ENCODE measurements at places on chromosomes 7 and 10.
A peak's percentile ranks its signal among the peaks of the same experiment; 100 is the strongest.

GRCh38 chr7:46750321-46750865 lies 829.3 kb upstream of the IGFBP3 start:
- no peak for DNase-seq

DNA sequence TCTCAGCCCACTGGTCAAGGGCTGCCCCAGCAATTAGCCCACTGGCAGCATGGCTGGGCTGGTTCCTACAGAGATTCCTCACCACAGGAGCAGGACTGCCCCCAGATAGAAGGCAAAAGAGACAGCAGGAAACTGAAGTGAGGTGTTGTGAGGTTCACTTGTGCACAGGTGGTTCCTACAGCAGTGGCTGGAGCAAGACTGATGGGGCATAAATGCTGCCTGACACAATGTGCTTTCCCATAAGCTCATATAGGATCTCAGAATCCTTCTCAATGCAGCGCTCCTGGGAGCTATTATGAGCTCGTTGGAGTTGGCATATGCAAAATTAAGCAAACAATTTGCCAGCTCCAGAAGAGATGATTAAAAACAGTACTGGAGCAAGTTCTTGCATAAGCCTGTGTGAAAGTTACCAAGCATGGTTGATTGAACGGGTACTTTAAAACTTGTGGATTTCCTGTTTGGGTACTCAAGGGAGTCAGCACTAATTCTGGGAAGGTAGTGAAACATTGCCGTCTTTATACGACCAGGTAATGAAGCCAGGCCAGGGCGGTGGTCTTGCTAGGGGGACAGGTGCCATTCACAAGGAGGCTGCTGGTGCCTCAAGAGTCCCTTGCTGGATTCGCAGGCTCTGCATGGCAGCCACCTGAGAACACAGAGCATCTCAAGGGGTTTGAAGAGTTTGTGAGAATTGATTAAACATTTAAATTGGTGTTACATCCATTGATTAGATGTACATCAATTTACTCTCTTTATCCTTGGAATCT lies 20.3 kb upstream of the PRKCQ start:
- DNase-seq: no peak

DNA sequence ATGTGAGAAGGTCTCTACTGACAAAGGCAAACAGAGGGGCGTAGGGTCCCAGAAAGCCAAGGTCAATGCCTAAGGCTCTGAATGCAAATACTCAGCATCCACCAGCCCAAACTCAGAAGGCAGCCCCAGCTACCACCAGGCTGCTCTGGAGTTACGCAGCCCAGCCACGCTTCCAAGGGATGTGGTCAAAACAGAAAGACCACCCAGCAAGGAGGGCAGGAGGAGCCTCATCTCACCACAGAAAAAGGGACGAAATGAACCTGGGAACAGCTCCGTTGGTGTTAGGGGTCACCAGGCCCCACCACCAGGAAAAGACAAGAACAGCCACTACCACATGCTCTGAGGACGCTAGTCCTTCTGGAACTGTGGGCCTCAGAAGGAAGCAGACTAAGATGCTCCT lies 65.1 kb downstream of the CTBP2 start:
- DNase-seq: no peak

- no peak for DNase-seq
Measured at GRCh38 chr7:123148813-123149212, 51.0 kb downstream of the SLC13A1 start.

GRCh38 chr10:655184-655583 lies 34.3 kb downstream of the DIP2C start:
- peak; percentile 66 for DNase-seq

GRCh38 chr10:43852149-43852548 lies 203.5 kb upstream of the ZNF32 start:
- no peak for DNase-seq

- DNase-seq: peak; percentile 53
Measured at GRCh38 chr10:97498841-97499560, at the start of gene UBTD1. TSS of gene UBTD1 (plus strand) at chr10:97498924. CDS start at chr10:97499204, 280 bp downstream.

DNA sequence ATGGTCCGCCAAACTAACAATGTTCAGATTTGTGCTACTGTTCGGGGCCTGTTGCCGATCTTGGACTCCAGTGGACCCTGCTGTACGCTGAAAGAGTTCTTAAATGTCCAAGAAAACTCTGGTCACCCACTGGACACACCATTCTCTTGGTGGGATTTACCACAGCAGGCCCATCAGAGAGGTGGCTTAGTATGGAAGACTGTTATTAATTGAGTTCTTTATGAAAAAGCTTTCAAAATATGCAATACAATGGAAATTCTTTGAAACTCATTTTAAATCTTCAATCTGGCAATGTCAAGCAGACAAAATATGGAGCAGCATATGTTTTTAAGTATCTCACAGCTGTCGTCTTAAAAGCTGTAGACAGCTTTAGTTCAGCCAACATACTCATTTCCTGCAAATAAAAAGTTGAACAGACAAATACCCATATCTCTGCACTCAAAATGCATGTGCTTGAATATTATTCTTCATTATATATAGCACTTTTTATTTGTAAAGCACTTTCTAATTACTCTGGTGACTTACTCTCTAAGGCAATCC lies 37.4 kb upstream of the GRM8 start:
- no peak for DNase-seq

GRCh38 chr7:36119005-36119706 lies 33.9 kb upstream of the EEPD1 start:
- no peak for DNase-seq

DNA sequence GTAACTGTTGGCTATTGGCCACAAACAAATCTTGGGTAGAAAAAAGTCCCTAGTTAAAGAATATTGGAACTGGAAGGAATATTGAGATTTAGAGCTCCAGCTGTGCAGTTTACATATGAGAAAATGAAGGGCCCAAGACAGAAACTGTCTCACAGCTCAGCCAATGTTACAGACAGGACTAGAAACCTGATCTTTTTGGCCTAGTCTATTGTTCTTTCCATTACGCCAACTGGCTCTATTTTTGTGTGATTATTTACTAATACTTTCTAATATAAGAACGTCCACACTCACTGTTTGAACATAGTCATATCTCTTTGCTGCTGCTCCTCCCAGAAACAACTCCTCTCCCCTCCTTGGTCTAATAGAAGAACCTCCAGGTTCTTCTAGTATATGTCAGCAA lies 1.2 kb downstream of the WEE2 start:
- DNase-seq: no peak

GRCh38 chr10:13110908-13111307 lies 10.9 kb downstream of the OPTN start:
- DNase-seq: no peak

DNA sequence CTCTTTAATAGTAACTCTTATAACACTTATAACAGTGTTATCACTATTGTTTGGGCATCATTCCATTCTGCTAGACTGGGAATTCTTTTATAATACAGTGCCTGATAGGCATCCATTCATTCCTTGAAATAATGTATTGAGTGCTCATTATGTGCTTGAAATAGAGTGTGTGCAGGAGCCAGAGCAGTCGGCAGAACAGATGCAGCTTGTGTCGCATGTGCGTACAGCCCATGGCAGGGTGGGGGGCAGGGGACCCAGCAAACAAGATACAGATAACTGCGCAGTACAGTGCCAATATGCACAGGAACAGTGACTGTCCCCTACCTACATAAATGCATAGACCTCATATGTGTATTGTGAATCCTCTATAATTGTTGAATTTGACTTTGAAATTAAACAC lies 99.3 kb downstream of the KAT6B start:
- no peak for DNase-seq

DNA sequence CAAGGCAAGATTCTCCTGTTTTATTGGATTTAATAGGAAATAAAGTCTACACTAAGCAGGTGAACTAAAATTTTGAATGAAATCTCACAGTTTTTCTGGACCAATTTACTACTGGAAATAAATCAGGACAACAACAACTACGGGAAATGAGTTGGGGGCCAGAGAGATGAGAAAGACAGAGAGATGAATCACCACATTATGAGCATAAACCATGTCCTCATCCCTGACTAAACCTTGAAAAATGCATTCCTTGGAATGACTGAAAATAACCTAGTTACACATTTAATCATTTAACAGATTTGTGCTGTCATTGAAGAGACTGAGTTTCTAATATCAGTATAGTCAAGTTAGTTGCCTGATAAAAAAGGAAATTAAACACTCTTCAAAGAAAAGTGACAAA lies 608.4 kb upstream of the KCND2 start:
- no peak for DNase-seq

DNA sequence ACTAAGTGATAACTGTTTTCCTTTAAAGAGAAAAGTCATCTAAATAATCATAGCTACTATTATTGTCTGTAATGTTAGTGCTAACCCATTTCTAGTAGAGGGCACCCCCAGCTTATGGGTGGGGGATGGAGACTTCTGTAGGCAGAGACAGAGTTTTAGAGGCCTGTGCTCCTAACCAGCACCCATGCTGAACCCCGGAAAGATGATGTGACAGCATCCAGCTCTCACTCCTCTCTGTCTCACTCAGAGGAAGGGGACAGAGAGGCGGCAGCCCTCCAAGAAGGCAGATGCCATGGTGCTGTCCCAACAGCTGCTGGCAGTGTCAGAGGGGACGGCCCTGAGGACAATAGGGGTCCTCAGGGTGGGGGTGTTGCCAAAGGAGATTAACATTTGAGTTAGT lies 74.4 kb upstream of the PRLHR start:
- no peak for DNase-seq

DNA sequence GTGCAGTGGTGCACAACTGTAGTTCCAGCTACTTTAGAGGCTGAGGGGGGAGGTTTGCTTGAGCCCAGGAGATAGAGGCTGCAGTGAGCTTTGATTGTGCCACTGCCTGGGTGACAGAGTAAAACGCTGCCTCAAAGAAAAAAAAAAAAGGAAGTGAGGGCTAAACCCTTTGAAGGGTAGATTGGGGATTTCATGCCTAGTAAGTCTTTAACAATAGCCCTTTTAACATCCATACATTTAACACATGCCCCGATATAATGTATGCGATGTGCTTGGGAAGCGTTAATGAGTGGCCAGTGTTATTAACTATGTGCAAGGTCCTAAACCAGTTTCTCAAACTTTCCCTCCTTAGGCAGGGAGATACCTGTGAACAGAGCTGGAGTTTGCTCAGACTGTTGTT lies 229.2 kb upstream of the HPS1 start:
- DNase-seq: no peak

- no peak for DNase-seq
Measured at GRCh38 chr10:29026802-29027580, 261.9 kb upstream of the LYZL1 start.

- no peak for DNase-seq
Measured at GRCh38 chr7:24718977-24719491, 38.2 kb downstream of the GSDME start.

DNA sequence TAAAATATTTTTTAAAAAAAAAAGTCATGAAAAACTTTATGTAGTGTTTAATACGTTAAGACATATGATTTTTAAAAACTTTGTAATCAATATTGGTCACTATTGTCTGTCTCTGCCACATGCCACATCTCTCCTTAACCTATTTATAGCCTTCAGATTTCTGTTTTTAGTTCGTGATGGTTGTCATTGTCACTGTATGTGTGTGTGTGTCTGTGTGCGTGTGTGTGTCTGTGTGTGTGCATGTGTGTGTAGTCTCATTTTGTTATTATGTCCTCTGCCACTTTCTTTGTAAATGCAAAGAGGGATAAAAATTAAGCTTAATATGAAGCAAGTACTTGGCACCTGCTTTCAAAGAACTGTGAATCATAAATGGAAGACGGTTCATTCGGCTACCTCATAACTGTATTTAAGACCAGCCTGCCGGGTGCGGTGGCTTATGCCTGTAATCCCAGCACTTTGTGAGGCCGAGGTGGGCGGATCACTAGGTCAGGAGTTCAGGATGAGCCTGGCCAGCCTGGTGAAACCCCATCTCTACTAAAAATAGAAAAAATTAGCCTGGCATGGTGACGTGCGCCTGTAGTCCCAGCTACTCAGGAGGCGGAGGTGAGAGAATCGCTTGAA lies 354.0 kb downstream of the ARL4A start:
- no peak for DNase-seq

GRCh38 chr10:52215745-52216361 lies 98.2 kb upstream of the DKK1 start:
- DNase-seq: peak; percentile 50

DNA sequence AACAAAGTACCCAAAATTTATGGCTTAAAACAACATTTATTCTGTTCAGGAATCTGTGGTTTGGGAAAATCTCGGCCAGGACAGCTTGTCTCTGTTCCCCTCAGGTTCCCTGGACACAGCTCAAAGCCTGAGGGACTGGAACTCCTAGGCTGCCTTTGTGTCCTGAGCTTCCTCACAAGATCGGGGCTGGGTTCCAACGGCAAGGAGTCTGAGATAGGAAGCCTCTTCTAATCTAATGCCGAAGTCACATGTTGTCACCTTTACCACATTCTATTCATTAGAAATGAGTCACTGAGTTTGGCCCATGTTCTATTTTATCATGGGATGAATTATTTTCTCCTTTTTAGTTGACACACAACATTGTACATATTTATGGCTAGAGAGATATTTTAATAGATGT lies 80.5 kb downstream of the ANKRD26 start:
- no peak for DNase-seq

DNA sequence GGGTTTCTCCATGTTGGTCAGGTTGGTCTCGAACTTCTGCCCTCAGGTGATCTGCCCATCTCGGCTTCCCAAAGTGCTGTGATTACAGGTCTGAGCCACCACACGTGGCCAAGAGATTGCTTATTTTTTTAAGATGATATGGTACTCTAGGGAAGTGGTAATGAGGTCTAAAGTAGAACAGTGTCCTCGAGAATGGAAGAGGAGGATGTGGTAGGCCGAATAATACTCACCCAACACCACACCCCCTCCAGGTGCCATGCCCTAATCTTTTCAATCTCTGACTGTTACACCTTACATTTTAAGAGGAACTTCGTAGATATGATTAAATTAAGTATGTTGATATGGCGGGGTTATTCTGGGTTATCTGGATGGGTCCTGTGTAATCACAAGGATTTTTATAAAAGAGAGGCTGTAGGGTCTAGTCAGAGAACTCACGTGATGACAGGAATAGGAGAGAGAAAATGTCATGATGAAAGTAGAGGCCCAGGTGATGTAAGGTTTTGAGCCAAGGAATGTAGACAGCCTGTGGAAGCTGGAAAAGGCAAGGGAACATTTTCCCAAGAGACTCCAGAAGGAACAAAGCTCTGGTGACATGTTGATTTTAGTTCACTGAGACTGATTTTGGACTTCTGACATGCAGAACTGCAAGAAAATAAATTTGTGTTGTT lies 29.5 kb downstream of the CDK13 start:
- DNase-seq: no peak

GRCh38 chr7:51351661-51352060 lies 35.1 kb upstream of the COBL start:
- DNase-seq: no peak

GRCh38 chr10:73774637-73775036 lies 7.2 kb upstream of the CHCHD1 start:
- no peak for DNase-seq

GRCh38 chr10:96153070-96153469 lies 23.0 kb downstream of the ZNF518A start:
- DNase-seq: no peak

DNA sequence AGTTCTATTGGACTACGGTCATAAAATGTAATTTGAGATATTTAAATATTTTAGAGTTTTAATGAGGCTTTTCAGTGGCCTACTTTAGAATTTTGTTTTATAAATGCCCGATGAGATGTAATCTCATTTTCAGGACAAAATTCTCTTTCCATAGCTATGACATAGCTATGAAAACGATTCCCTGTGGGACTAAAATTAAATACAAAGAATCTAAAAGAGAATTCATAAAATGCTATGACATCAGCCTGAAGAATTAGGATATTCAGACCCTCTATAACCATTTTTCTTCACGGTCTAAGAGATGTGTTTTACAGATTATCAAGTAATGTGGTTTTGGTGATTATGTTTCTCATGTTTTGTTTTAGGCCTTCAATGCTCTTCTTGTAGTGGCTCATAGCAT lies 48.2 kb upstream of the ODAD2 start:
- DNase-seq: no peak

- DNase-seq: no peak
Measured at GRCh38 chr7:40996233-40996677, 706.6 kb downstream of the INHBA start.
